ENCODE measurements at places on chromosomes 5 and 9.

DNA sequence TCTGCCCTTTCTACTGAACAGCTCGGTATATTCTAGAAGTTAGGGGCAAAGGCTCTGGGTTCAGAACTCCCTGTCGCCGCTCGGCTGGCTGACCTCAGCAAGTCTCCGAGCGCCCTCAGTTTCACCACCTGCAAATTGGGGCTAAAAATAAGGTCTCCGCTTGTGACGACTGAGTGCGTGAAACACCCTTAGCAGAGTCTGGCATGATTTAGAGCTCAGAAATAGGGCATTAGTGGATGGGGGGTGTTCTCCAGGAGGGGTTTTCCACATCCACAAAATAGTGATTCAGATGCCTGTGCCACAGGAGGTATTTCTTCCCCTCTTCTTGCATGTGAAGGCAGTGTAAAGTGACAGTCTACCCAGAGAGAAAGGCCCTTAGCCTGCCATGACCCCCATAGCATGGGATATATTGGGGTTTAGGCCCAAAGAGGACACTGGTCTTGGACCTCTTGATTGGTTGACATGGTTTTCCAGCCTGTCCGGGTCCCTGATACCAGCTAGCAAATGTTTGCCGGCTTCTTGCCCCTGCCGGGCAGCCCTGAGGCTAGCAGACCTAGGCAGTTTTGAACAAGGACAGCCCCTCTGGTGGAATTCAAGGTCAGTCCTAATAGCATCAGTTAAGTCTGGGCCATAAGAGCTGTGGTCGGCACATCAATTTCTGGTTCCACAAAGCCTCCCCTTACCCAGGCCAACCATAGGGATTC lies 1.4 kb downstream of the ERGIC1 start:
- ATAC-seq, result no peak

- no peak for ATAC-seq
These were observed 144.6 kb upstream of the NMUR2 start for GRCh38 chr5:152549709-152550108.

- no peak for ATAC-seq
These were observed at the start of gene FAT2 for GRCh38 chr5:151591144-151591819. Gene FAT2, minus strand, starts transcription at chr5:151591331. Its CDS starts 22,400 bp downstream, at chr5:151568931.

- peak; percentile 97 for ATAC-seq
These were observed 31.0 kb upstream of the ISOC1 start for GRCh38 chr5:129063483-129064113.

GRCh38 chr5:143170104-143170503 lies 233.4 kb downstream of the NR3C1 start:
- ATAC-seq, result no peak

GRCh38 chr5:2763533-2763794 lies 12.0 kb upstream of the IRX2 start:
- no peak for ATAC-seq

DNA sequence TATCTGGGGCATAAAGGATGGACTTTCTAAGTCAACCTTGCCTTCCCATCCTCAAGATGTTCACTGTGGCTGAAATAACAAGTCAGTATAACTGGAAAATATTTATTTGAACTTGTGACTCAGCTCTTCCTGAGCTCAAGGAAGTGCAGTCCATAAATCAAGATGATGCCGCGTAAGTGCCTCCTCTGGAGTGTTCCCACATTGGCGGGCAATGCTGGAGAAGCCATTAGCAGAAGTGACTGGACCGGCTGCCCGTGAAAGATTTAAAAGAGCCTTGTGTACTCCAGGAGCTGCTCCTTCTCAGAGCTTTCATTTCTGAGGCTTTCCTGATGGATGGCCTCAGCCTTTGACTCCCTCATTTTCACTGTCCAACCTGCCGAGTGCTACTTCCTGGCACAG lies 17.4 kb downstream of the TMOD1 start:
- ATAC-seq, result peak; percentile 55

DNA sequence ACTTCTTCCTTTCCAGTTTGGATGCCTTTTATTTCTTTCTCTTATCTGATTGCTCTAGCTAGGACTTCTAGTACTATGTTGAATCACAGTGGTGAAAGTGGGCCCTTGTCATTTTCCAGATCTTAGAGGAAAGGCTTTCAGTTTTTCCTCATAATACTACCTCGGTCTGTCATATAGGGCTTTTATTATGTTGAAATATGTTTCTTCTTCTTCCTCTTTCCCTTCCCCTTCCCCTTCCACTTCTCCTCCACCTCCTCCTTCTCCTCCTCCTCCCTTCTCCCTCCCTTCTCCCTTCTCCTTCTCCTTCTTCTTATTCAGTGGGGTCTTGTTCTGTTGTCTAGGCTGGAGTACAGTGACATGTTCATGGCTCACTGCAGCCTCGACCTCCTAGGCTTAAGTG lies 9.2 kb upstream of the TERT start:
- no peak for ATAC-seq

- ATAC-seq, result no peak
These were observed 52.0 kb upstream of the KCNIP1 start for GRCh38 chr5:170451747-170452365.

GRCh38 chr5:128674837-128675446 lies 136.9 kb upstream of the FBN2 start:
- peak; percentile 92 for ATAC-seq

DNA sequence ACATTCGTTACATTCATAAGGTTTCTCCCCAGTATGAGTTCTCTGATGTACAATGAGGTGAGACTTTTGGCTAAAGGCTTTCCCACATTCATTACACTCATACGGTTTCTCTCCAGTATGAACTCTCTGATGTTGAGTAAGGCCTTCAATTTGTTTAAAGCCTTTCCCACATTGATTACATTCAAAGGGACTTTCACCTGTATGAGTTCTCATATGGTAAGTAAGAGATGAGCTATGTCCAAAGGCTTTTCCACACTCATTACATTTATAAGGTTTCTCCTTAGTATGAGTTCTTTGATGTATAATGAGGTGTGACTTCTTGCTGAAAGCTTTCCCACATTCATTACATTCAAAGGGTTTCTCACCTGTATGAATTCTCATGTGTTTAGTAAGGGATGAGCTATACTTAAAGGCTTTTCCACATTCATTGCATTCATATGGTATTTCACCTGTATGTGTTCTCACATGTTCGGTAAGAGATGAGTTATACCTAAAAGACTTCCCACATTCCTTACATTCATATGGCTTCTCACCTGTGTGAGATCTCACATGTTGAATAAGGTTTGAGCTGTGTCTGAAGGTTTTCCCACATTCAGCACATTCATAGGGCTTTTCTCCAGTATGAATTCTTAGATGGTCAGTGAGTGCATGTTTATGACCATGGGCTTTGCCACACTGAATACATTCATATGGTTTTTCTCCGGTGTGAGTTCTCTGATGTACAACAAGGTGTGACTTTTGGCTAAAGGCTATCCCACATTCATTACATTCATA lies 13.5 kb downstream of the ZFP37 start:
- no peak for ATAC-seq

DNA sequence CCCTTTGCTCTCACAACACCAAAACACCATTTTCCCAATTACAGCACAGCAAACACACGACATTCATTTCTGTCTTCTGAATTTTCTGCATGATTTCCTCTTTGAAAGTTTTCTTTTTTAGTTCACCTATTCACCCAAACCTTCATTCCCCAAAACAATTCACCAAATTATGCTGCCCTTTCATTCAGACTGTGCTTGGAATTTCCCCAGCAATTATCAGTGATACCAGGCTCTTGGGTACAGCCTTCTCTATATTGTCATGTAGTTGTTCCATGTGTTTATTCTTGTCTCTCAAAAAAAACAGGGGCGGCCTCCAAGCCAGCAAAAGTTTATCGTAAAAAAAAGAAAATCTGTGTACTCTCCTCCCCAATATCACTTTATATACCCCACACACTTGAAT lies 9.0 kb upstream of the LIX1 start:
- no peak for ATAC-seq

- no peak for ATAC-seq
These were observed 214.1 kb upstream of the IER5L start for GRCh38 chr9:129392093-129392541.

GRCh38 chr5:159112436-159112835 lies 12.7 kb upstream of the EBF1 start:
- ATAC-seq, result no peak

- ATAC-seq, result no peak
These were observed 10.1 kb downstream of the TLR4 start for GRCh38 chr9:117714282-117714681.

- no peak for ATAC-seq
These were observed 4.7 kb downstream of the PTGES2 start for GRCh38 chr9:128122809-128123175.

GRCh38 chr9:99019510-99020331 lies 76.0 kb downstream of the COL15A1 start:
- ATAC-seq, result peak; percentile 92

DNA sequence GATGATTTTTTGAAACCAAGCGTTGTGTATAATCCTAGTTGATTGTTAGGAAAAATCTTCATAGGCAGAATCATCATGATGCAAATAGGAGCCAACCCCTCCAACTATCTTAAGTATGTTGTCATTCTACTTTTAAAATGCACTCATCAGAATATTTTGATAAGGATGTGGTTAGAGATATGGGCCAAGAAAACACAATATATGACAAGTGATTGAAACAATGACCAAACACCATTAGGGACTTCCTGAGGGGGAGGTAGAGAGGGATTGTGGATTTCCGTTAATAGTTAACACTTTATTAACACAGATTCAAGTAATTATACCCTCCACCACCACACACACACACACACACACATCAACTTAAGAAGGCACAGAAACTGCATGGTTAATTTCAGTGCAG lies 143.3 kb downstream of the ARSB start:
- no peak for ATAC-seq

- no peak for ATAC-seq
These were observed 499.1 kb upstream of the MPDZ start for GRCh38 chr9:13778631-13779030.

DNA sequence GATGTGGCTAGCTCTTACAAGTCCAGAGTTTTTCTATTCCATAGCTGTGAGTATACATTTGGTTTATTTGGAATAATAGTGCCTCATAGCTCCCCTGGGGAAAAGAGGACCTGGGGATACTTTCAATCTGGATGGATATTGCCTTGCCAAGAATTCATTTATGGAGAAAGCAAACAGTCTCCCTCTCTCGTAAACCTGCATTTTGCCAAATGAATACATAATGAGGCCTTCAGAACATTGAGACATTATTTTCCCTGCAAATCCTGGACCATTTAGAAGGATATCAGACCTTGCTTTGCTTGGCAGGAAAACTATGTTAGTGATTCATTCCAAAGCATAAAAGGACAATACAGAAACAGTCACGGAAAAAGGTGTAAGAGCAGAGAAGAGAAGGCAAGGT lies 569.6 kb upstream of the BRINP1 start:
- no peak for ATAC-seq

GRCh38 chr9:135218331-135219225 lies 131.1 kb downstream of the OLFM1 start:
- ATAC-seq, result no peak

- ATAC-seq, result peak; percentile 89
These were observed 25.0 kb upstream of the STARD4 start for GRCh38 chr5:111537141-111538024.

DNA sequence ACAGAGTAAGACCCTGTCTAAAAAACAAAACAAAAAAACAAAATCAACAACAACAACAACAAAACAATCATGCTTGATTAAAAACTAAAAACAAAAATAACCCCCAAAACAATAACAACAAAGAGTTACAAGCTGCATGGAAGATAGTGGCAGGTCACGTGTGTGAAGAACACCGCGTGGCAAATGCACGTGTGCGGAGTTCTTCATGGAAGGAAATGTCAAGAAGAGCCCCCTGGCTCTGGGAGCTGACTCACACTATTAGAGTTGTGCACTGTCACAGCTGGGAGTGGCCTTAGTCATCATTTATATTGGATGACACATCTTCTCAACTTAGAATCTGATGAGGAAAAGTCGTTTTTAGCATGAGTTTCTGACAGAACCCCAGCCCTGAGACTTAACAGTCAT lies 110.5 kb downstream of the JMY start:
- ATAC-seq, result peak; percentile 46

DNA sequence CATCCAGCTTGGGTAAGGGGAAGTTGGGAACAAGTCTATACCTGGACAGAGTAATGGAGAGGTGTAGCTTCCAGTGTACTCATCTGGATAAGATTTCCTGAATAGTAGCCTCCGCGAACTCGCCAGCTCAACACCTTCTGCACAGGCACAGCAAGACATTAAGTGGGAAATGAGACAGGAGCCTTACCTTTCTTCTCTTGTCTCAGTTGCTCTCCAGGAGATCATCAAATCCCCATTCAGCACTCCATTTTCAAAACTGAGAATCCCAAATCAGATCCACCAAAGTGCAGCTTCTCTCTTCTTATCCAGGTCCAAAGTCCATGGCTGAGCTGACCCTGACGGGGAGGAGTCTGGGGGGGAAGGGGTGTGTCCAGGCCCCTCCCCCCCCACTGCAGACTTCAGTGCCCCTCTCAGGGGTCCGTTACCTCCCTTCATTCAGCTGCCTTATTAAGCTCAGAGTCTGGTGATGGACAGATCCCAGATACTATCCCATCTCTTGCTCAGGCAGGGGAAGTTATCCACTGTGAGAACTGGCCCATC lies 5.9 kb upstream of the MGAT1 start:
- ATAC-seq, result no peak

Data from SK-N-SH treated with all-trans-retinoic acid at 6 μM for 48 hours (cell line).